ENCODE measurements at places on chromosomes 13 and 19.
A peak's percentile ranks its signal among the peaks of the same experiment; 100 is the strongest.

DNA sequence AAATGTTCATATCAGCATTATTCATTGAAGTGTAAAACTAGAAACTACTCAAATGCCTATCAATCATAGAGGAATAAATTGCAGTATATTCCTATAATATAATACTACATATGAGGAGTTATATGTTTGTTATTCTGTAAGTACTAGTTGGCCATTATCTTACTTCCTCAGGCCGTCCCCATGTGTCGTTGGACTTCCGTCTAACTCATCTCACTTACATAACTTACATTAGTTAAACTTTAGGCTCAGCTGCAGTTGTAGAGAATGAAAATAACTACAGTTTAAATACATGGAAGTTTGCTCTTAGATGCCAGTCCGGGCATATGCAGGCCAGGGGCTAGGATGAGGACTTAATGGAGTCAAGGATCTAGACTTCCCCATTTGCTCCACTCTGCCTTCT, 8.6 kb upstream of the EPSTI1 start:
- DNase-seq: no peak

DNA sequence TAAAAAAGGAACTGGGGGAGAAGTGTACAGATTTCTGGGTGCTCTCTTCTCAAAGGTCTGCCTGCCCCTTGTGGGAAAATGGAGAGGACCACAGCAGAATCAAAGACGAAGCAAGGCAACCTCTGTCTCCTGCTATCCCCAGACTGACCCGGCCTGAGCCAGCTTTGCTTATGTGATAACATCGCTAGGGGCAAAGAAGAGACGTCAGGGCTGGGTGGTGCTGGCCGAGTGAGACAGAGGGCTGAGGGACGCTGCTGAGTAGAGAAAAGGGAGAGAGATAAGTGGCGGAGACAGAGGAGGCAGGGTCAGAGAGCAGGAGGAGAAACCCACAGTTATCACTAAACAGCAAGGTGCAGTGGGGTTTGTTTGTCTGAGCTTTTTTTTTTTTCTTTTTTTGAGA, 4.6 kb upstream of the MUC16 start:
- no peak for DNase-seq

DNA sequence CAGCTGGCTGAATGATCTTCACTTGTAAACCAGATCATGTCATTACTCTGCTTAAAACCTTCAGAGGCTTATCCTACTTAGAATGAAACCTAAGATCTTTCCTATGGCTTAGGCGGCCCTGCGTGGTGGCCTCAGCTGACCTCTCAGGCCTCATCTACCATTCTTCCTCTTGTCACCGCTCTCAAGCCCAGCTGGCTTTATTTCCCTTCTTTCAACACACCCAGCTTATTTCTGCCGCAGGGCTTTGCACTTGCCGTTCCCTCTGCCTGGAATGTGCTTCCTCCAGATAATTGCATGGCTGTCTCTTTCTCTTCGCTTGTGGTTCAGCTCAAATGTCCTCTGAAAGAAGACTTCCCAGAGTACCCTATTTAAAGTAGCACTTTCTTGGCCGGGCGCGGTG, 3.6 kb upstream of the ASF1B start:
- no peak for DNase-seq

- no peak for DNase-seq
These were observed 45.6 kb downstream of the SERPINE3 start for GRCh38 chr13:51385114-51385513.

DNA sequence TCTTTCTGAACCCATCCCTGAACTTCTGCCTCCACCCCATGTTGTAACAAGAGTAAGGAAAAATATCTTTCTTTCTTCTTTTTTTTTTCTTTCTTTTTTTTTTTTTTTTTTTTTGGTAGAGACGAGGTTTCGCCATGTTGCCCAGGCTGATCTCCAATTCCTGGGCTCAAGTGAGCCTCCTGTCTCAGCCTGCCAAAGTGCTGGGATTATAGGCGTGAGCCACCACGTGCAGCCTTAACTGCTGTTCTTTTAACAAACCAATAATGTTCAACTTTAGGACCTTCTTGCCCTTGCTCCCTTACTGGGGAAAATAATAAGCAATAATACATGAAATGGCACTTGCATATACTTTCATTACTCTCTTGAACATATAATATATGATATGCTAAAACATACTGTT, 19.6 kb downstream of the GPR183 start:
- no peak for DNase-seq

DNA sequence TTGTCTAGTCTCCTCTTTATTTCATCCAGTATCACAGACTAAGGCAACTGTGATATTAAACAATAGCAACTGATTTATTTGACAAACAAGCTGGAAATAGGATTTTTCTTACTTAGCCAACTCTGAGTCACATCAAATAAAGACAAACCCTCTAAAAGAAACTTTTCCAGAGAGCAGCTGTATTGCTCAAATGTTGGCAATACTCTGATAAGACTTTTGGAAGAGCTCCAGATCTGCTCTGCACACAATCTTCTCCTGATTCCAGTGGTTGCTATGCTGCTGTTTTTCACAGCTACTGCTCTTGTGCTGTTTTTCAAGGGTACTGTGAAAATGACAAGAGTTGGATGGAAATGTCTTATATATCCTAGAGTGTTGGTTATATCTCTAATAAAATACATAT, 1479.2 kb downstream of the SLITRK5 start:
- DNase-seq: no peak

DNA sequence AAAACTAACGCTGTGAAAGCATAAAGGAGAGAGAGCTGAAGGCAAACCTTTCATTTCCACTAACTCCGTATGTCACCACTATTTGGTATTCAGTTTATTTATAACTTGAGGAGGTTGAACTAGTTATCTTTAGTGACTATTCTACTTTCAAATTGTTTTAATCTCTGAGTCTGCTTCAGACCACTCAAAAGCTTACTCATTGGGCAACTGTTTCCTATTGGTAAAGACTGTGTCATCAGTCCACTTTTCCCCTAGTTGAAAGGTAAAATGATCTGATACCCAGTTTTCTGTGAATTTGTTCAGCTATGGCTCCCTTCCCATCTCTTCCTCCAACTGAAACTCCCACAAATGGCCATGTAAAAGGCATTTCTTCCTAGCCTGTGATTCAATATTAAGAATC, 39.1 kb downstream of the TEX26 start:
- no peak for DNase-seq

DNA sequence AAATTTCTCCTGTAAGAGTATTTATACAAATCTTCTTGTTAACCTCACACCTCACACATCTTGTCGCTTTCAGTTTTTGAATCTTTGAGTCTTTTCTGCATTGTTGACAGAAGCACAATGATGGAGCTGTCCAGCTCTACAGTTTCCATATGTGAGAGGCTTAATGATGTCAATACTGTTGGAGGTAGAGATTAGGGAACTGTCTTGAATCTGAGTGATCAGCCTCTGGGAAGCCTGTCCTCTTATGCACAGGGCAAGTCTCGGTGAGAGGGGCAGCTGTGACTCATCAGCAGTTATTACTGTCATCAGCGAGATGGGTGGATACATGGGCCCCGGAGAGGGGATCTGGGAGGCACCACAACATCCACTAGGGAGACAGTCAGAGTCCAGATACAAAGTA, 4.6 kb upstream of the ITGBL1 start:
- no peak for DNase-seq

GRCh38 chr19:40265763-40266099, 19.4 kb downstream of the AKT2 start:
- DNase-seq: no peak

- no peak for DNase-seq
These were observed 38.2 kb upstream of the SCEL start for GRCh38 chr13:77497350-77497749.

- no peak for DNase-seq
These were observed 316.0 kb downstream of the PCDH9 start for GRCh38 chr13:66914155-66914554.

DNA sequence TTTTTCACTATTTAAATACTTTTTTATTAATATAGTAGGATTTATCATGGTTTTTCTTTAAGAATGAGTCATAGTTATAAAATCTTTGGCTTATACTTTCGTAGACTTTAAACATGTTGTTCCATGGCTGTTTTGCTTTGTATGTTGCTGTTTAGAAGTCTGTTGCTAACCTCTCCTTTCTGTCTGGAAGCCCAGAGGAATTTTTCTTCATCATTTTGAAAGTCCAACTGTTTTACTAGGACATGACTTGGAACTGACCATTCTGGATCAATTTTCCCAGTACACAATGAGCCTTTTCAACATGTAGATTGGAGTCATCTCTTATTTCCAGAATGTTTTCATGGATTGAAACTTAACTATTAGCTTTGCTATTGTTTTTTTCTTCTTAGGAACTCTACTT, 7.9 kb downstream of the CAB39L start:
- DNase-seq: no peak

DNA sequence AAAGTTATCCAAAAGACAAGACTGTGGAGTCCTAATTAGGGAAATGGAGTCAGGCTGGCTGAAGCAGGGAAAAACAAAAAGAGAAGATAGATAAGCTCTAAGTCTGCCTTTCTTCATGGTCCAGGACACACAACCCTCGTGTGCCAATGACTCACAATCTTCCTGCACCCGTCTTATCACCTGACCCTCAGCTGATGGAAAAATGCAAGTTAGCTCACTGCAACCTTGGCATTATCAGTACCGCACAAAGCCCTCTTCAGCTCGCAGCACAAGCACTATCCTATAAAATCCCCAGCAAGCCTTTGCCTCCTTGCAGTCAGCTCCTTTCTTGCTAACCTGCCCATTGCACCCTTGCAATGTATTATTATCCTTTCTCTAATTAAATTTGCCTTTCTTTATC, 4.3 kb downstream of the OR7A5 start:
- no peak for DNase-seq

DNA sequence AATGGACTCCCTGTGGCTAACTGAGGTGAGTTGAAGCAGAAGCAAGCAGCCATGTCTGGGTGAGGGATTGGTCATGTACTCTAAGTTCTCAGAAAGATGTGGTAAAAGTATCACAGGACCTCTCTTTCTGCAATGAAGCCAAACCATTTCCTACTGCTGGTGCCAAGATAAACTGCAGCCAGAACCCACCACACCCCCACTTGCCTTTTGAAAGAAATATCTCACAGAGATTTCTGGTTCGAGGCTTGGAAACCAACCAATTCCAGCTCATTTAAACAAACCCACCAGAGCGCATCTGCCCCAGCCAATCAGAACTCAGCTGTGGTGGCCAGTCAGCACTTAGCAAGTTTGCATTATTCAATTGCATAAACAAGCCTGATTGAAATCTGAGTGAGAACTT, 204.5 kb upstream of the ATXN8OS start:
- DNase-seq: no peak

DNA sequence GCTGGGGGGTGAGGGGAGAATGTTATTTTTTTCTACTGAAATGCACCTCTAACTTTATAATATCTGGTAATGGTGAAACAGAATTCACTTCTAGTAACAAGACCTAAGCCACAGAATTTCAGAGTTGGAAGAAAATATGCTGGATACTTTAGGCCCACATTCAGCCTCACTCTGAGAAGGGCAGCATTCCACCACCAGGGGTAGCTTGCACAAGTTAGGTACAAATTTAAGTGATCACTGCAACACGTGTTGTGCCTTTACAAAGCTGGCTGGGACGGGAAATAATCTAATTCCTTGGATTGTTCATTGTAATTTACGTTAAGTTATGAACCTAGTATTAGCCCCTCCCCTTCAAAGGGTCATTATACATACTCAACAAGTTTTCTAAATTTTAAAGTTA, 192.3 kb downstream of the RGCC start:
- DNase-seq: peak; percentile 21
